HS-5 (cell line): ENCODE measurements at places on chromosomes 2 and 18.
A peak's percentile ranks its signal among the peaks of the same experiment; 100 is the strongest.

GRCh38 chr18:55458456-55459203, 129.4 kb downstream of the TCF4 start:
- DNase-seq = no peak

GRCh38 chr2:227818675-227819397, 5.2 kb downstream of the CCL20 start:
- no peak for DNase-seq

DNA sequence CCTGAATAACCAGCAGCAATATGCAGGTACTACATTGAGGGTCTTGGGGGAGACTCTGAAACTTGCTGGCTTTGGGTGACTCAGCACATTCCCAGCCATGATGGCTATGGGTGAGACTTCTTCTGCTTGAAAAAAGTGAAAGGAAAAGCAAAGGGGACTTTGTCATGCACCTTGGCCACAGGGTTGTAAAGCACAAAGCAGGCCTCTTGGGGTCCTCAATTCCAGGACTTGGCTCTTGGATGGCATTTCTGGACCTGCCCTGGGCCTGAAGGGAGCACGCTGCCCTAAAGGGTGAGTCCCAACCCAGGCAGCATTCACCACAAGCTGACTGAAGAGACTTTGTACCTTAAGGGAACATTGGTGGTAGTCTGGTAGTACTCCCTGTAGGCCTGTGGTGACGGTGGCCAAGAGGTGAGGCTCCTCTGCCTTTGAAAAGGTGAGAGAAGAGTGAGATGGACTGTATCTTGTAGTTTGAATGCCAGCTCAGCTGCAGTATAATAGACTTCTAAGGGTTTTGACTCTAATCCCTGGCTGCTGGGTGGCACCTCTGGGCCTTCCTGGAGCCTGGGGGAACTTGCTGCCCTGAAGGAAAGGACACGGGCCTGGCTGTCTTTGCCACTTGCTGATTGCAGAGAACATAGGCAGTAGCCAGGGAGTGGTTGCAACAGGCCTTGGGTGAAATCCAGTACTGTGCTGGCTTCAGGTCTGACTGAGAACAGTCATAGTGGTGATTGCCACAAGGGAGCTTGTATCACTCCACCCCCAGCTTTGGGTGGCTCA, 36.5 kb upstream of the CYTIP start:
- DNase-seq = no peak

- DNase-seq = no peak
Observed at GRCh38 chr2:216643986-216644659, 10.9 kb downstream of the IGFBP2 start.

DNA sequence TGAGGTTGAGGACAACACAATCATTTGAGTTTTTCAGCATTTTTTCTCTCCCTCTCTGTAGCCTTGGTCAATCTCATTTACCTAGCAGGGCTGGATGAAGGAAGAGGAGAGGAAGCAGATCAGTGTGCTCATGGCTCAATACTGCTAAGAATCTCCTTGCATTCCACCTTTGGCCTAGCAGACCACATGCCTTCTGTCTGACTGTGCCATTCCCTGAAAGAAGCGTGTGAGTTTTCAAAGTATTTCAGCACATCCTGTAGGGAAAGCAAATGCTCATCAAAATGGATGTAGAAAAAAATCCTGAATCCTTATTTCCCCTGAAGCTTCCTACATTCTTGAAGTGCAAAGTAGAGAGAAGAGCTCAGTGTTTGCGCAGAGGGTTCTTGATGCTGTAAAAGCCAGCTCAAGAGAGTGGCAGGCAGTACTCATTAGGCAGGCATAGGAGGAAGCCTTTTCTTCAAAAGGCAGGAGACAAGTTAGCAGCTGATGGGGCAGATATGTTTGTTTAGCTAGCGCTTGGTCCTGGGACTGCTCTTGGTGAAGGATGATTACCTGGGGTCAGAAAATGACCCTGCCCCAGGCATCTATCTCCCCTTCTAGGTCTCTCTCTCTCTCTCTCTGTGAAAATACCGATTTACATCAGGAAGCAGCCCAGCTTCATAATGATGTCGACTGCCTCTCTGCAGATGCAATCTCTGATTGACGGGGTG, 14.4 kb upstream of the PIK3C3 start:
- peak; percentile 77 for DNase-seq

- no peak for DNase-seq
Observed at GRCh38 chr18:12121175-12122042, 27.8 kb downstream of the ANKRD62 start.

DNA sequence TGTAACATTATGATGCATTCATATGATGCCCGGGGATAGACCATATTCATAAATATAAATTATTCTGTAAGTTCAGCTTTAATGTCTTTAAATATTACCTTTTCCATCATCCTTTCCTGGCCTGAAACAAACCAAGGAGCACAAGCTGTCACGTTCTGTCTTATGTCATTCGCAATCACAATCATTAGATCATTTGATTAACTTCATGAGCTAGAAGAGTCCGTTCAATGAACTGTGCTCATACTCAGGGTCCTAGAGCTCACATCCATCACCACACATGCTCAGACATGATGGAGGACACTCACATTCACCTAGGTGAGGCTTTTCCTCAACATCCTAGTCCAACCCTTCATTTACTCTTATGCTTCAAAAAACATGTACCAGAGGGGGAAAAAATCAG, 599.0 kb upstream of the ID2 start:
- no peak for DNase-seq

DNA sequence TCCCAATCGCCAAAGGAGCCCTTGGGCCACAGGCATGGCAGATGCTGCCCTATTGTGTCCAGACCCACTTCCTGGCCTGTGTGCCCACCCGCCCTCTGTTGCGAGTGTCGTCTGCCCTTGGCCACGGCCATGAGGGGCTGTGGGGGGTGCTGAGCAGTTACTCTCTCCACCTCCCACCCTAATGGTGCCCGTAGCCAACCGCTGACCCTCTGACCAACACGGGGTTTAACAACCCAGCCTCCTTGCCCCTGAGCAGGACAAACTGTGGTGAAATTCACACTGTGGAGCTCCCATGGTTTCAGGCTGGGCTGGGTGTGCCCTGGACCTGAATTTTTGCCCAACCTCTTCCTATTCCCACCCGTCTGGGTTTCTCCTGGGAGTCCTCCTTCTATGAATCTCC, 145.7 kb upstream of the HDAC4 start:
- DNase-seq = no peak

- DNase-seq = no peak
Observed at GRCh38 chr2:192123847-192124246, 70.9 kb downstream of the TMEFF2 start.

DNA sequence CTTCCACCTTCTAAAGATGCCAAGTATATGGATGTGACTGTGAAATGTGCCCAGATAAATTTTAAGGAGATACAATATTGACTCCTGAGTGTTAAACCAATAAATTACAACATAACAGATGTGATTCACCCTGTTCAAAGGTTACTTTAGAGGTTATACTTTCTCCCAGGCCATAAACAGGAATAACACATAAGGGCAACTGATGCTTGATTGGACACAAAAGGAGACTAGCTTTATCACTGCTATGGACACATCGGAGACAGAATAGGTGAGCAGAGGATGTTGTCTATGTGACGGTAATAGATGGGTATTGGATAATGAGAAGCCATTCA, 31.9 kb upstream of the SLC25A52 start:
- DNase-seq = no peak

GRCh38 chr2:65647249-65647842, 214.9 kb upstream of the SPRED2 start:
- DNase-seq = no peak

- no peak for DNase-seq
Observed at GRCh38 chr2:28436525-28437051, 43.9 kb downstream of the FOSL2 start.

GRCh38 chr2:150619607-150620330, 132.3 kb upstream of the RND3 start:
- peak; percentile 62 for DNase-seq

- DNase-seq = no peak
Observed at GRCh38 chr2:54773838-54774237, 50.4 kb downstream of the EML6 start.

GRCh38 chr2:55966401-55967118, 43.0 kb upstream of the EFEMP1 start:
- no peak for DNase-seq

DNA sequence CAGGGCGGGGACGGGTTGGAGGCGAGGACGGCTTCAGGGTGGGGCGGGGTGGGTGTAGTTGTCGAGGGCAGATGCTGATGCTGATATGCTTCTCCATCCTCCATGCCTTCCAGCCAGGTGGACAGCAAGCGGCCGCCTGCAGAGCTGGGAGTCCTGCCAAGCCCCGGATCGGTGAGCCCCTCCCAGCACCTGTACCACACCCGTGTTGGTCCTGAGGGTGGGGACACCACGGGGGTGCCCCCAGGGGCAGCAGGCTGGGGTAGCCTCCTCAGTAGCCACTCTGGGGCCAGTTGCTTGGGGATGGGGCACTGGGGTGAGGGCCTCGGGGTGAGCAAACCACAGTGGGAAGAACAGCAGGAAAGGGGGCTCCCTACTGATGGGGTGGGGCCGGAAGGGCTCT, 2.6 kb downstream of the ANO7 start:
- no peak for DNase-seq

- DNase-seq = no peak
Observed at GRCh38 chr18:31204166-31204565, 41.5 kb upstream of the DSC1 start.

DNA sequence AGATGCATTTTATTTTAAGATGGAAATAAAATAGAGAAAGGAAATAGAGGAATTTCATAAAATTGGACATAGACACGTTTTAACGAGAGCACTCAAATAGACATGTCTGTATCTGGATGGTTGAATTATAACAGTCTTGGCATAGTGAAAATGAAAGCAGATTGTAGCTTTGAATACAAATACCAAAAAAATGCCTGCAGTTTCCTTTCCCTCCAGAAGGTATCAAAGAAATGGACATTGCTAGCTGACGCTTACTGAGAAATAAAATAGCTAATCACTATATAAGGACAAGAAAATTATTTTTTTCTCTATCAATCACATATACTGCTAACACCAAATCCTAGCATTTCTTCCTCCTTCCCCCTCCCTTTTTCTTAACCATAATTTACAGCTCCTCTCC, 11.4 kb upstream of the MAPRE2 start:
- no peak for DNase-seq

DNA sequence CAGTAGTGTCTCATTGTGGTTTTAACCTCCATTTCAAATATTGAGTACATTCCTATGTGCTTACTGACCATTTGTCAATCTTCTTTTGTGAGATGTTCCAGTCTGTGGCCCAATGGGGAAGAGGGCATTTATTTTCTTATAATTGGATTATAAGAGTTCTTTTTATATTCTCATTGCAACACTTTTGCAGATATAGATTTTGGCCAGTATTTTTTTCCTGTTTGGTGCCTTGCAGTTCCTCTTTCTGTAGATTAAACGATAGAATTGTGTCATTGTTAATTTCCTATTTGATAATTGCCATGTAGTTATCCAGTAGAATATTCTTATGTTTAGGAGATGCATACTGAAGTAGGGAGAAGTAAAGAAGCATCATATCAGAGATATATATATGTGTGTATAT, 56.4 kb upstream of the CYTIP start:
- no peak for DNase-seq

DNA sequence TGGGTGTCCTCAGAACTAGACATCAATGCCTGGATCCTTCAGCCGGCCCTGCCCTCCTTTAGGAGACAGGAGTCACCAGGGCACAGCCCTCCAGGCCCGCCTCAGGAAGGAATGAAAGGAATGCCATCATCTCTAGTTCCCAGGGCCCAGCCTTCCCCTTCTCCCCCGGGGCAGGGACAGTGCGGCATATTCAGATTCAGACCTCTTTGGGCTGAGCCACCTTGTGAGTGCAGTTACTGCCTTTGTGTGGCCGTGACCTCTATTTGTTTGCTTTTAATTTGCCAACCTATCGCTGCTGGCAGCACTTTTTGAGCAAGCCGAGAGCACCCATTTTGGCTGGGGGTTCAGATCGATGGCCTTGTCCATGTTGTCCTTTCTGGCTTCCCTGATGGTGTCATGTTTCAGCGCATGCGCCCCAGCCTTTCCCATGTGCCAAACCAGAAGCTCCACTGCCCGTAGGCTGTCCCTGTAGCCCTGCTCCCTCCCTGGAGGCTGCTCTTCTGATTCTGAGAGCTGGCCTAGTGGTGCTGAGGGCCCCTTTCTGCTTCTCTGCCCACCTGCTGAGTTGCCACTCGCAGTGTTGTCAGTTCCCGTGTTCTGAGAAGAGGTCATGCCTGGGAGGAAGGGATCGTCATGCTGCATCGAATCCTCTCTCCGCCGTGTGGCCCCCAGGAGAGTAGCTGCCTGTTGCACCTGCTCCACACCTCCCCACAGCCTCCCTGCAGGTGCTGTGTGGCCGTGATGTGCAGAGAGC, 10.9 kb downstream of the ANKRD23 start:
- DNase-seq = no peak
